Cardiac septum (tissue), 1 donor: ENCODE measurements at places on chromosomes 12 and 14. TPM values are rescaled to one million over a fixed set of nuclear protein-coding genes. Genes with fewer than 3 reads are reported as not detected.

DNA sequence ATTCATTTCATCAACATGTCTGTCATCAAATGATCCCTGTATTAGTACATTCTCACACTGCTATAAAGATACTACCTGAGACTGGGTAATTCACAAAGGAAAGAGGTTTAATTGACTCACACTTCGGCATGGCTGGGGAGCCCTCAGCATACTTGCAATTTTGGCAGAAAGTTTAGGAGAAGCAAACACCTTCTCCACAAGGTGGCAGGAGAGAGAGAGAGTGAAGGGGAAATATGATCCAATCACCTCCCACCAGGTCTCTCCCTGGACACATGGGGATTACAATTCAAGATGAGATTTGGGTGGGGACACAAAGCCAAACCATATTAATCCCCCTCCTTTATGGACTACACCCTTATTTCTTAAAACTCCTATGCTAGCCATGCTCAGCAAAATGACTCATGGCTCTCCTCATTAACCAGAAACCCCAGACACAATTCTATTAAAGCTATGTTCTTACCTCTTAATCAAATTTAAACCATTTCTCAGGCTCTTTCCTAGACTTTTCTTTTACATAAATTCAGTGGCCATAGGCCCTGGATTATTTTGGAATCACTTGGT is 932.3 kb downstream of the FLRT2 start:
- no peak for DNase-seq

TC2N gene
- 1.7 TPM for total RNA-seq

GRCh38 chr14:63647696-63648410 is 6.2 kb upstream of the WDR89 start:
- no peak for DNase-seq

DNA sequence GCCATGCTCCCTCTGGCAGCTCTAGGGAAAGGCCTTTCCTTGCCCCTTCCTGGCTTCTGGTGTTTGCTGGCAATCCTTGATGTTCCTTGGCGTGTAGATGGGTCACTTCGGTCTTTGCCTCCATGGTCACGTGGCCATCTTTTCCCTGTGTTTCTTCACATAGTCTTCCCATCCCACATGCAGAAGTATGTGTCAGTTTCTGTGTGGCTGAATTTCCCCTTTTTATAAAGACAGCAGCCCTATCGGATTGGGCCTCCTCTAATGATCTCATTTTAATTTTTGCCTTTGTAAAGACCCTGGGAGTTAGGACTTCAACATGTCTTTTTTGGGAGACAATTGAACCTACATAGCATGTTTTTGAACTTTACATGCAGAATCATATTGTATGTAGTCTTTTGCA is 107.2 kb upstream of the FGD4 start:
- DNase-seq = no peak

DNA sequence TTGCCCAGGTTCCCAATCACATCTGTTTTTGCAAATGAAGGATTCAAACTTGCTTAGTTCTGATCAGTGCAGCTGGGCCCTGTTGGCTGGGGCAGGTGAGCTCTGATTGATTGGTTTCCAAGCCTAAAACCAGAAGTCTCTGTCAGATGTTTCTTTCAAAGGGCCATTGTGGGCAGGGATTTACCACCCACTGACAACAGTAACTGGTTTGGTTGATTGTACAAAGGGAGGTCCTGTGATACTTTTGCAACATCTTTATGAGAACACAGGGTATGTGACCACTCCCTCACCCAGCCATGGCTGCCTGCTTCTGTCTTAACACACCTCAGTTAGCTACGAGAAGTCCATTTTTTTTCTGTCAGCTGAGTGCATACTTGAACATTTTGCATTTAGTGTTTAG is 184.1 kb downstream of the FLRT2 start:
- no peak for DNase-seq
